NCI-H226 (cell line): ENCODE measurements at places on chromosomes 11 and 22.

DNA sequence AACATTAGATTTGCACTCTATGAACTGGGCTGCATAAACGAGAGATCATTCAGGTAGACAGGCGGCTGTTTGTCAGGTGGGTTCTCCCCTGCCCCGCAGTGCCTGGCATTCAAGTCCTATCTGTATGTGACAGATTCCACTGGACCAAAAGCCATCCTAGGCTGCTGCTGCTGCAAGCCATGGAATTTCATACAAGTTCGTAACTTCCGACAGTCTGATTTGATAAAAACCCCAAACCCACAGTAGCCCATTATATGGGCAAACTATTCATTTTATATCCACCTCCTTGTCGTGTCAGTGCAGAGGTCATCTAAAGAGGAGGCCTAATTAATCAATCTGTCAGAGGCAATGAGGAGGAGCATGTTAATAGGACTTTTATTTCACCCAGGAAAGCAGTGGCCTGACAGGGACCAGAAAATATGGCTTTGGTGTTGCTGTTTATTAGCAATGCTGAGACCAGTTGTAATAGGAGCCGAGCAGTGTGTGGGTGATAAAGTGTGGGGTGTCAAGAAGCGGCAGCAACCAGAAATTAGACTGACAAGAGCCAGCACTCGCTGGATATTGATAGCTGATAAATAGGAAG lies 124.2 kb downstream of the ARL14EP start:
- DNase-seq, result no peak

GRCh38 chr11:69684651-69685050 lies 9.5 kb upstream of the LTO1 start:
- no peak for DNase-seq

- peak; percentile 98 for DNase-seq
Measured at GRCh38 chr11:122267602-122268001, 151.6 kb upstream of the BLID start.

DNA sequence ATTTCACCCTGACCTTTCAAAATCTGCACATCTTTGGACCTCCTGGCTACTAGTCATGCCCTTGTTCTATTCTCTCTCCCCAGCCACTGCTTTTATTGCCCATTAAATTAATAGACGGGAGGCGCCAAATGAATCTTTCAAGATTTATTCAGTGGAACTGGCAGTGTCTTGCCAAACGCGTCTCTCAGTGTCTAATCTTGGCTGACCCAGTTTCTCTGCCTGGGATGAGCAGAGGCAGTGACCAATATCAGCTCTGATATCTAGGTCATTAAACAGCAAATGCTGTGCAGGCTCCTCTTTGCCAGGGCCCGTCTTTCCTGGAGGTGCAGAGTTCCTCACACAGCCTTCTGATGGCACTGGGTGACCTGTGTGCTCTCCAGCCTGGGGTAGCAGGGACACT lies 74.0 kb downstream of the TRAF6 start:
- DNase-seq, result peak; percentile 0

DNA sequence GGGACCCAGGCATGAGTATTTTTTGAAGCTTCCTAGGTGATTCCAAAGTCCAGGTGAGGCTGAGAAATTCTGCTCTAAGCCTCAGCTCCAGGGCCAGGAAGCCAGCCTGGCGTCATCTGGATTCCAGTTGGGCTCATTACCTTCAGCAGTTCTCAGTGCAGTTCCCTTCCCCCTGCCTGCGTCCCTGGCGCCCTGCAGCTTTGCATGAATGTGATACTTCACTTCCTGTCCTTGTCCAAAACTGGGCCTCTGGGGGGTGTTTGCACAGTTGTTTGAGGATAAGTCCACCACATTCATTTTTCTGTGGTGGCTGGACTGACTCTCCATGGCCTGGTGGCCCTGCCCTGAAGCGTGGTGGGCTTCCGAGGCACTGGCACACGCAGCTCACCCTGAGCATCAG lies 98.1 kb downstream of the TENM4 start:
- no peak for DNase-seq

DNA sequence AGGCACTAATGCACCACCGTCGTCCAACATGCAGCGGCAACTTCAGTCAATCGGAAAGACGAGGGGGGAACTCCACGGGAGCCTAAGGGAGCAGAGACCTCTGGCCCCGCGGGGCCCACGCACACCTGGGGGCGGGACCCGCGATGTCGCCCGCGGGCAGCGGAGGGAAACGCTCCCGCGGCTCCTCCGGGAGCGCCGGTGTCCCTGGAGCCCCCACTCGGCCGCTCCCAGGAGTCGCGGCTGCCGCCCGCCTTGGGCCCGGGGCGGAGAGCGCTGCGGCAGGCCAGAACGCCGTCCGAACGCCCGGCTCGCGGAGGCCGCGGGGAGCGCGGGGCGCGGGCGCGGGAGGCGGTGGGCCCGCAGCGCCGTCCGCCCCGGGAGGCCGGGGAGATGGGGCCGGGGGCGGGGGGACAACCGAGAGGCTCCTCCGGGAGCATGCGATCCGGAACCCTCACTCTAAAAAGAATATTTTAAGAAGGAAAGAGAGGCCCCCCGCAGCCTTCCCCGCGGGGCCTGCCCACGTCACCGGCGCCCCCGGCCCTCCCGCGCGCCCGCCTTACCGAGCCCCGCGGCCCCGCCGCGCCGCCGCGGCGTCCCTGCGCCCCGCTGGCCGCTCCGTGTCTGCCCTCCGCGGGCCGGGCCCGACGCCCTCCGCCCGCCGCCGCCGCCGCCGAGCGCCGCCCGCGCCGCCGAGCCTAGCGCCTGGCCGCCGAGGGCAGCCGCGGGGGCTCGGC lies 86.6 kb upstream of the ARHGAP32 start:
- no peak for DNase-seq

DNA sequence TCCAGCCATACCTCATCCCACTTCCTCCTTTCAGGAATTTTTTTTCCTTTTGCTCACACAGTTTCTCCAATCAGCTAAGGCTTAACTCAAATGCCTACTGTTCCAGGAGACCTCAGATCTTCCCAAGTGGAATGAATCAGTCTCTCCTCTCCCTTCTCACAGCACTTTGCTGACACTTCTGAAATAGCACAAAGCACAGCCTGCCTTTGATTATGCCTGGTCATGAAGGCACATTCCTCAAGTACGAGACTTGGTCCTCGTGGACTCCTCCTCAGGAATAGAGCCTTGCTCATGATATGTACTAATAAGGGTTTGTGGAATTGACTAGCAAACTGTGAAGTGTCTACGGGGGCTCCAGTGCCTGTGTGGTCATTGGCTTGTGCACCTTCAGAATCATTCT lies 176.7 kb upstream of the TENM4 start:
- DNase-seq, result peak; percentile 77

DNA sequence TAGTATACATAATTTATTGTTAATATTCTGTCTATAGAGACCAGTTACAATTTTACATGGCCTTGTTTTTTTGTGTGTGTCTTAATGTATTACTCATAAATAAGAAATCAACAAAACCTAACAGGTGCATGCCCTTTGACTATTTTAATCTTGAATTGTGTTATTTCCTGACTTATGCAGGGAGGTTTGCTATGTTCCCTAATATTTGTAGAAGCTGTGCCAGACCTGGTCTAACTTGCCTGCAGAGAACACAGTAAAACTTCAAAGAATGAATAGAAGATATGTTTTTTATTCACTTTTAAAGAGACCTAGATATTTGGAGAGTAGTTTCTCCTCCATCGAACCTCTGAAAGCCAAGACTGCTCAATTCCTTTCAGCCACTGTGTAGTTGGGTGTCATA lies 234.7 kb downstream of the LUZP2 start:
- no peak for DNase-seq

DNA sequence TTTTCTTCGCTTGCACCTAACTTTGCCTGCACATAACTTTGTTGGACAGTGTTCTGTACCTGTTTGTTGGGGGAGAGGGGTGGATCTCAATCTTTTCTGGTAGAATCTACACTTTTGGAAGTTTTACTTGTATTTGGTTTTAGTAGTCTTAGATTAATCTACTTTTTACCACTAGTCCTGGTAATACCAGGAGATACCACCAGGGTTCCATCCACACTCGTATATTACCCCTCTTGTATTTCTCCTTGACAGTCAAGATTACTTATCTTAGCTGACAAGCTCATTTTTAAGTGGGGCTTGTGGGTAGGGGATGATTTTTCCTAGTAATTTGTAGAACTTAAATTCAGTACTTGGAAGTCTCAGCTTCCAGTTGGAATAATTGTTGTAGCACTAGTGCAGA lies 37.3 kb upstream of the TECTA start:
- DNase-seq, result no peak

DNA sequence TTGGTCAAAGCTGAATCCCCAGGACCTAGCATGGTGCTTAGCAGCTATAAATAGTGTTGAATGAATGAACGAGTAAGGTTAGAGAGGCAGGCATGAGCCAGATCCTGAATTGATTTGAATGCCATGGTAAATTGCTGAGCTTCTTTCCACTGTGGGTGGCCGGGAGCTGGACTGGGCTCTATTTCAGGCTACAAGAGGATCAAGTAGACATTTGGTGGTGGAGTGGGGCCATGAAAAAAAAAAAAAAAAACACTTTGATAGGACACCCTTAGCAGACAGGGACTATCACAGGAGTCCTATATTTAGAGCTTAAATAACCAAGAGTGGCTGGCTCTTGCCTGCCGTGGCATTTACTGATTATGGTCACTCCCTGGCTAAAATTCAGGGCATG lies 77.6 kb downstream of the MIAT start:
- no peak for DNase-seq

DNA sequence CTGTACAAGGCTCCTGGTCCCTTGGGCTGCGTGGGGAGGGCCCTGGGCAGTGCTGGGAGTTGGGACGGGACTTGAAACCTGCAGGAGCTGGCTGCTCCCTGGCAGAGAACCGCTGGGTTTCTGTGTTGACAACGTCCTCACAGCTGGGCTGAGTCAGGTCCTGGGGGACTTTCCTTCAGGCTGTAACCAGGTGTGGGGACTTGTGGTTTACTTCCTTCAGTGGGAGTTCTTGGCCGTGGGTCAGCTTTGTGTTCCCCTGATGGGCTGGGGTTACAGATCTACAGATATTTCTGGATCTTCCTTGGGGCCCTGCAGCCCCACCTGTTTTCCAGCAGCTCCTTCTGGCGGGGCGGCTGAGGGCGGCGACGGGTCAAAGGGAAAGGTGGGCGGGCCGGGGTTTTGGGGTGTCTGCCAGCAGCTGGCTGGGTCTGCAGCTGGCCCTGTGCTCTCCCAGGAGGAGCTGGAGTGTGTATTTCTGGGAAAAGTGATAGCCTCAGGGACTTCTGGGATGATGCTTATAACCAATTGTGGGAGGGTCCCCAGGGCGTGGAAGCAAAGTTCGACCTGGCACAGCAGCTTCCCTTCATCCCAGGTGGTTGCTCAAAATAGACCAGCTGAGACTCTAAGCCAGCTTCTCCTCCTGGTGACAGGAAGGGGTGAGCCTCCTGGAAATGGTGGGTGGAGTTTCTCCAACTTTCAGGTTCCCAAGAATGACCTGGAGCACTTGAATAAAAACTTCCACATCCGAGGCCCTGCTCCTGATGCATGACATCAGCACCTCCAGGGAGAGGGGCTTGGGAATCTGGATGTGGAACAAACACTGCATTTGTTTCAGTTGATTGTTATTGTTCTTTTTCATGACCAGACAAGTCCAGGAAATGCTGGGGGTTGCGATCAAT lies 19.1 kb downstream of the ST14 start:
- no peak for DNase-seq

- DNase-seq, result peak; percentile 99
Measured at GRCh38 chr11:128709402-128709801, 15.5 kb downstream of the FLI1 start.

- no peak for DNase-seq
Measured at GRCh38 chr11:114063149-114063828, 3.8 kb downstream of the ZBTB16 start.

GRCh38 chr11:71131861-71132260 lies 120.5 kb downstream of the SHANK2 start:
- no peak for DNase-seq

DNA sequence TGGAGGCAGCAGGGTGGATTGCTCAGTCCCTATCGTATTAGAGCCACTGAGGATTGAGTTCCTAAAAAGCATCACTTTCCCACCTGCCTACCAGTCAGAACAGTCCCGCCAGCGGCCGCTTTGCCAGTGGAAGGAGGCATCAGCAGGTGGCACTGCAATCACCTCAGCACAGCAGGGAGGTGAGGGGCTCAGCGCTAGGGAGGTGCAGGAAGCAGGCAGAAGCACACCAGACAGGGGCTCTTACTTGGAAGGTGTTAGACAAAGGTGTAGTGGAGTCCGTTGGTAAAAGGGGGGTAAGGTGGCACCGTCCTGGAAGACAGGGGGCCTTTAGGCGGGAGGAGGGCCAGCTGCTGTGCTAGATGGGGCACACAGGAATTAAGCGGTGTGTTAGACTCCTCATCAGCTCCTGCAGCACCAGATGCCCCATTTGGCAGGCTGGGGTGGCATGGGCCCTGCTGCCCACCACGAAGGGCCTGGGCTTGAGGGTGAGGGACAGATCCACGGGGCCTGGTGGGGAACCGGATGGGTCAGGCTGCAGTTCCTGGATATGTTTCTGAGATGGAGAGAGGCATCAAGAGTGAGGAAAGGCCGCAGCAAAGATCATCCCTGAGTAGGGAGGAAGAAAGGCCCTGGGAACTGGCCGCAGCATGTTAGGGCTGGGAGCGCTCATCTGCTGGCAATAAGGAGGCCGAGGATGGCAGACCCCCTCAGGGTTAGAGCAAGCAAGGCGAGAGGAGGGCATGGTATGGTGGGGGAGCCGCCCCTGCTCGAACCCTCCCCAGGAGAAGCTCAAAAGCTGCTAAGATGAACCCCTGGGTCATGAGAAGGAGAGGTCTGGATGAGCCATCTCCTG lies 42.5 kb downstream of the C11orf58 start:
- no peak for DNase-seq

DNA sequence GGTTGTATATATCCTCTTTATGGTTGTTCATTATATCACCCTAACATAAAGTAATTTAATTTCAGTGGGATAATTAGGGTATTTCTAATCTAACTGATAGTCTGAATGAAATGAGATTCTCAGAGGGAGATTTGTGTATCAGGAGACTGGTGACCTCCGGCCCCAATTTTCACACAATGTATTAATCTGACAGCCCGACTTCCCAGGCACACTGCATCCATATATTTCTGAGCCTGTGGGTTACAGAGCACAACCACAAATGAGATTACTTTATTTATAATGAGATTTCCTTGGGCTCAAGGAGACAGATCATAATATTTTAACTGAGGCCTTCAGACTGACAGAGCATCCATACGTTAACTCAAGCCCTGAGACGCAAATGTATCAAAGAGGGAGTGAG lies 125.9 kb downstream of the RCN1 start:
- no peak for DNase-seq

- no peak for DNase-seq
Measured at GRCh38 chr11:93767018-93767417, 17.1 kb upstream of the MED17 start.

- DNase-seq, result peak; percentile 27
Measured at GRCh38 chr11:78645226-78646202, 70.8 kb upstream of the NARS2 start.

DNA sequence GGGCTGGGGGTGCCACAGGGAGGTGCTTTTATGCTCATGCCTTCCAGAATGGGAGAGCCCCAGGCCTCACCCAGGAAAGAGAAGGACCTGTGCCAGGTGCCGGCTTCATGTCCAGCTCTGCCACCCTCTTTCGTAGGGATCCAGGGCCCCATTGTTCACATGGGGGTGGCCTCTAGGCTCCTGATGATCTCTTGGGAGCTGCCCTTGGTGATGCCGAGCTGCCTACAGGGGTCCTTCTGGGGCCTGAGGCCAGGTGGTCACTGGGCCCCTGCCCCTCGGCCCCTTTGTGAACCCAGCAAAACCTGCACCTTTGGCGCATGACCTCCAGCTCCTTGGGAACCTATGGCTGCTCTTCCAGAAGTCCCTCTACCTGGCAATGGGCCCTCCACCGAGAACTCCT lies 41.4 kb upstream of the SMIM38 start:
- DNase-seq, result no peak
